ENCODE measurements at places on chromosomes 1 and 21.

DNA sequence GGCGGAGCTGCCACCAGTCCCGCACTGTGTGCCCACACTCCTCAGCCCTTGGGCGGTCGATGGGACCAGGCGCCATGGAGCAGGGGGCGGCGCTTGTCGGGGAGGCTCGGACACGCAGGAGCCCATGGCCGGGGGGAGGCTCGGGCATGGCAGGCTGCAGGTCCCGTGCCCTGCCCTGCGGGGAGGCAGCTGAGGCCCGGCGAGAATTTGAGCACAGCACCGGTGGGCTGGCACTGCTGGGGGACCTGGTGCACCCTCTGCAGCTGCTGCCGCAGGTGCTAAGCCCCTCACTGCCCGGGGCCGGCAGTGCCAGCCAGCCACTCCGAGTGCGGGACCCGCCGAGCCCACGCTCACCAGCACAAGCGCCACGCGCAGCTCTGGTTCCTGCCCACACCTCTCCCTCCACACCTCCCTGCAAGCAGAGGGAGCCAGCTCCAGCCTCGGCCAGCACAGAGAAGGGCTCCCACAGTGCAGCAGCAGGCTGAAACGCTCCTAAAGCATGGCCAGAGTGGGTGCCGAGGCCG, 267.7 kb downstream of the RYR2 start:
- no peak for DNase-seq

- DNase-seq = no peak
These were observed 4.9 kb downstream of the HAO2 start for GRCh38 chr1:119373465-119373864.

DNA sequence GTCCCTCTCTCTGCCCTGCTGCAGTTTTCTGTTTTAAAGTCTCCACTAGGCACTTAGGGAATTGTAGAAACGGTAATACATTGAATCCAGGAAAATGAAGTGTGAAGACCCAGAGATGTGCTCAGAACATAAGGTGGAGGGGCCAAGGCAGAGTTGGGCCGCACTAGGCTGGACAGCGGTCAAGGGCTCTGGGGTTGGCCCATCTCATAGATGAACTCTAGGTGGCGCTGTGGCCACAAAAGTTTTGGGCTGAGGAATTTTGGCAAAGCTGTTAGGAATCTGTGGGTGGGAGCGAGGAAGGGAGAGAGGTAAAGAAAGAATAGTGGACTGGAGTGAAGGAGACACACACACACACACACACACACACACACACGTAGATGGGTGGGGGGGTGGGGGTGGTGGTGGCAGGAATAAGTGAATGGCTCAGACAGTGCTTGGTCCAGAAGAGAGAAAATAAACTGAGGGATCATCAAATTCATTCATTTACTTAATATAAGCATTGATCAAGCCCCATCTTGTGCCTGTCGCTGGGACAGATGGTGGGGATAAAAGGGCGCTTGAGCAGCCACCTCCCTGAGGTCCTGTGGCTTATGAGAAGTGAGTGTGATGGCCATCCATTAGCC, 258.5 kb downstream of the TRABD2B start:
- no peak for DNase-seq

- no peak for DNase-seq
These were observed 103.0 kb downstream of the ZMYM4 start for GRCh38 chr1:35371506-35371905.

GRCh38 chr1:230076121-230076520, 9.1 kb downstream of the GALNT2 start:
- DNase-seq = no peak

- DNase-seq = no peak
These were observed 1.7 kb upstream of the SCAF4 start for GRCh38 chr21:31733551-31734149.

All from activated CD4-positive, alpha-beta T cell treated with anti-CD3 and anti-CD28 coated beads, Interleukin-2, amount 50 U/mL, for 4 hours (primary cell).